ENCODE measurements at places on chromosomes 5 and 9. TPM values are rescaled to one million over a fixed set of nuclear protein-coding genes. Genes with fewer than 3 reads are reported as not detected.

FYB1 gene
- polyA plus RNA-seq = 1.9 TPM

LAMC3 gene
- not detected for polyA plus RNA-seq

SPINK7 gene
- not detected for polyA plus RNA-seq

ACOT12 gene
- polyA plus RNA-seq = not detected

GABRG2 gene
- not detected for polyA plus RNA-seq

UIMC1 gene
- polyA plus RNA-seq = 37.7 TPM

DDX4 gene
- not detected for polyA plus RNA-seq

PCDHAC2 gene
- polyA plus RNA-seq = not detected
